ENCODE measurements at places on chromosomes 16 and 17.

- no peak for DNase-seq
These were observed 685 bp upstream of the PSMD3 start for GRCh38 chr17:39979893-39980350.

GRCh38 chr17:76640550-76641380 is 2.8 kb downstream of the ST6GALNAC1 start:
- DNase-seq, result no peak

DNA sequence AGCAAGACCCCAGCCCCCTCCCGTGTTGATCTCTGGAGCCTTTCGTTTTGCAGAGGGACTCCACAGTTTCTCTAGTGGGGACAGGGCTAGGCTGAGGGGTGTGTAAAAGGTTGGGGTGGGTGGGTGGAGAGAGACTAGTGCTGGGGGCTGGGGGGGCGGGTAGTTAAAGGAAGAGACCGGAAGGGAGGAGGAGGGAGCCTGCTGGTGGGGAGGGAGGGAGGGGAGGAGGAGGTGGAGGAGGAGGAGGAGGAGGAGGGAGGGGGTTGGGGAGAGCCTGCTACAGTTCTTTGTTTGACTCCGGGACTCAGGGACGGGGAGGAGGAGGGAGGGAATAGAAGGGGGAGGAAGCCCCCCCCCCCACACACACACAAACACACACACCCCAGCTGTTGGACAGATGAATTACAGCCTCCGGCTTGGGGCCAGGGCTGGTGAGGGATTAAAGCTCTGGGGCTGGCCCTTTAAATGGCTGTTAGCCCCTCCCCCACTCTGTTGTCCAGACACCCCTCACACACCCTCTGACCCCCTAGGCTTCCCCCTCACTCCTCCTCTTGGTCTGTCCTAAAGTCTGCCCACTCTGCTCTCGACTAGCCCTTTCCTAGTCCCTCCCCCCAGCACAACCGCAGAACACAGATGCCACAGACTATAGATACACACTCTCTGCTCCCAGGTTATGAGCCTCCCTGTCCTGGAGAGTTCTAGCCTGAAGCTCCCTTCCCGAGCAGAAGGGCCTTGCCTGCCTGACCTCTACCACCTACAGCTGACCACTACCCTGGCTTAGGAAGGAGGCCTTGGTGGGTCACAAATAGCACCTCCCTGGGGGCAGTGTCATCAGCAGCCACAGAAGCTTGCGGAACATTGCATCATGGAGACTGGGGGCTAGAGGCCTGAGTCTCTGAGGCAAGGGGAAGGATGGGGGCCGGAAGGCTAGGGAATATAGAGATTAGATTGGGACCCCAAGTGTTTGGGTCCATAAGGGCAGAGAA is 4.4 kb downstream of the KDM6B start:
- no peak for DNase-seq

- DNase-seq, result peak; percentile 76
These were observed 98.9 kb downstream of the AATF start for GRCh38 chr17:37047631-37048104.

- DNase-seq, result peak; percentile 57
These were observed at the start of gene ZG16B for GRCh38 chr16:2829501-2830354. Gene ZG16B (plus strand): TSS chr16:2830303. CDS start chr16:2830442, 139 bp downstream.

- DNase-seq, result no peak
These were observed 54.7 kb upstream of the CDH11 start for GRCh38 chr16:65176603-65177002.

GRCh38 chr16:5215901-5216300 is 118.3 kb upstream of the EEF2KMT start:
- DNase-seq, result no peak

DNA sequence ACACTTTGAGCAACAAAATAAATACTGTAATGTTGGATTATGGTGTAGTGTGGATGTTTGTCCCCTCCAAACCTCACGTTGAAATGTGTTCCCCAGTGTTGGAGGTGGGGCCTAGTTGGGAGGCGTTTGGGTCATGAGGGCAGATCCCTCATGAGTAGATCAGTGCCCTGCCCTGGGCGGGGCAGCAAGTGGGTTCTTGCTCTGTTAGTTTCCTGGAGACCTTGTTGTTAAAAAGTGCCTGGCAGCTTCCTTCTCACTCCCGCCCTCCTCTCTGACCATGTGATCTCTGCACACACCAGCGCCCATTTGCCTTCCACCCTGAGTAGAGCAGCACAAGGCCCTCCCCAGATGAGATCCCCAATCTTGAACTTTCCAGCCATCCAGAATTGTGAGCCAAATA is 67.7 kb downstream of the MPRIP start:
- DNase-seq, result no peak

GRCh38 chr17:261635-262034 is 80.2 kb upstream of the DOC2B start:
- DNase-seq, result no peak

GRCh38 chr16:3058139-3059030 is 7.1 kb upstream of the IL32 start:
- DNase-seq, result peak; percentile 73

DNA sequence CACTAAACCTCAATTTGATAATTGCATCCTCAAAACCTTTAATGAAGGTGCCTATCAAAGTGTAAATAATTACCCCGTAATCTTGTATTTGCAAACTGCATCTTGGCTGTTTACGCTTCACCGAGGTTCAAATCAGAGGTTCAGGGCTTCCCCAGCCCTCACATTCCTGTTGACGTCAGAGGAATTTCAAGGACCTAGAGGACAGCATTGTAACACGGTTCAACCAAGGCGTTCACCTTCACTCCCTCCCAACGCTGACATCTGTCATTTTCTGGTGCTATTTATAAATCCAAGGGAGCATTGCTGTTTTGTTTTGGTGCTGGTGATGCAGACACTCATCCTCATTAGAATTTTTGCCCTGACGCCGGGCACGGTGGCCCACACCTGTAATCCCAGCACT is 691.6 kb upstream of the RBFOX1 start:
- DNase-seq, result no peak

DNA sequence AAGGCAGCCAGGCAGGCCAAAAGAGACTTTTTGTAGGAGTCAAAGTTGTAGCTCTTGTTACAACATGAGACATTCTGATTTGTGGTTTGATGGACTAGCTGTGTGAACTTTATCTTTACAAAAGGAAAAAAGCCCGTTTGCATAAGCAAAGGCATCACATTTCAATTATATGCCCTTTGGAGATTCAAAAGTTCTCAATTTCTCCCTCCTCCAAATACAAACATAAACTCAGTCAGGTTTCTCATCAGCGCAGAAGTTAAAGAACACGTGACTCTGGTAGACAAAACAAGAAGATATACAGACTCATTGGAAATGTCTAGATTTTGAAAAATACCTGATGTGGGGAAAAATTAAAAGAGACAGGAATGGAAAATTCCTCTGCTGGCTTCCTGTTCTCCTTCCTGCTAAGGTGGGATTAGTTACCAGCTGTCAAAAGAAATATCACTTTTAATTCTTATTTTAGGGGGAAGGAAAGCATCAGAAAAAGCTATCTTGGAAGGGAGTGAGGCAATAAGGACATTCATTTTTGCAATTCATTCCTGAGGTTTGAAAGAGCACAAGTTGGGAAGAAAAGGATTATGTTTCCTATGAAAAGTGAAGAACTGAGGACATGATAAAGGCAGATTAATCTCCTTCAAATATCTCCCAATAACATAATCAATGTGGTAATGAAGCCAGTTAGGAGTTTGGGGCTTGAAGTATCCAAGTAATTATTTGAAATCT is 4.6 kb upstream of the KCNJ16 start:
- DNase-seq, result no peak

GRCh38 chr17:74647871-74648672 is 24.5 kb upstream of the CD300E start:
- DNase-seq, result no peak

- no peak for DNase-seq
These were observed 20.7 kb downstream of the CD7 start for GRCh38 chr17:82296511-82297279.

GRCh38 chr16:85438981-85439685 is 174.0 kb upstream of the GSE1 start:
- no peak for DNase-seq

- no peak for DNase-seq
These were observed 14.3 kb upstream of the NAGLU start for GRCh38 chr17:42521666-42522262.

DNA sequence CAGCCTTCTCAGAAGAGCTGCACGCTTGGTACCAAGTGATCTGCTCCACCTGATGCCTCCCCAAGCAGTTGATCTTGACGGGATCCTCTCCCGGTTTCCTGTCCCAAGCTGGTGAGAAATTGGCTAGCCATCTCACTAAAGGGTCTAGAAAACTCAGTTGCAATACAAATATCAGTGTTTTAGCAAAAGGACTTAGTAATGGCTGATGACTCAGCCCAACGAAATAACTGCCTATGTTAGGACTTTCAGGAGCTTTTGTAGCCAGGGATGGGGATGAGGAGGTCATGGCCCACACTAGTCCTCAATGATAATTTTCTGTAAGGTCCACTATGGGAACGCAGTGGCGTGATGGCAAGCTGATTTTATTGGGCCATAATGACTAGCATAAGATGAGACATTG is 23.3 kb upstream of the ENGASE start:
- DNase-seq, result no peak

DNA sequence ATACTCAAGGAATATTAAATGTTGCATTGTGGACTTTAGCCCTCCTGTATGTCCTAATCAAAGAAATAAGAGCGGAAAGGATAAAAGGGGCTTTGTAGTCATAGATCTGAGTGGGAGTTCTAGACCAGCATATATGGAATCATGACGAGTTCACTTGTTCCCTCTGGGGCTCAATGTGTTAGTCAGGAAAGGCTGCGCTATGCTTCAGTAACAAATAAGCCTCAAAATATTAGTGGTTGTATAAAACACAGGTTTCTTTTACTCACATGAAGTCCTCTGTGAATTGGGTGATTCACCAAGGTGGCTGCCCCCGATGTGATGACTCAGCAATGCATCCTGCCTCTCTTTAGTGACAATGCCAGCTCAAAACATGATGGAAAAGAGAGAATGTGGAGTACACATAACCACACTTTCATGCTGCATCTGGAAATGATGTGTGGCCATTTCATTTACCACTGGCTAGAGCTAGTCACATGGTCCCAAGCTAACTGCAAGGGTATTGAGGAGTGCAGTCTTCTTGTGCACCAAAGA is 63.3 kb upstream of the IRX5 start:
- no peak for DNase-seq

DNA sequence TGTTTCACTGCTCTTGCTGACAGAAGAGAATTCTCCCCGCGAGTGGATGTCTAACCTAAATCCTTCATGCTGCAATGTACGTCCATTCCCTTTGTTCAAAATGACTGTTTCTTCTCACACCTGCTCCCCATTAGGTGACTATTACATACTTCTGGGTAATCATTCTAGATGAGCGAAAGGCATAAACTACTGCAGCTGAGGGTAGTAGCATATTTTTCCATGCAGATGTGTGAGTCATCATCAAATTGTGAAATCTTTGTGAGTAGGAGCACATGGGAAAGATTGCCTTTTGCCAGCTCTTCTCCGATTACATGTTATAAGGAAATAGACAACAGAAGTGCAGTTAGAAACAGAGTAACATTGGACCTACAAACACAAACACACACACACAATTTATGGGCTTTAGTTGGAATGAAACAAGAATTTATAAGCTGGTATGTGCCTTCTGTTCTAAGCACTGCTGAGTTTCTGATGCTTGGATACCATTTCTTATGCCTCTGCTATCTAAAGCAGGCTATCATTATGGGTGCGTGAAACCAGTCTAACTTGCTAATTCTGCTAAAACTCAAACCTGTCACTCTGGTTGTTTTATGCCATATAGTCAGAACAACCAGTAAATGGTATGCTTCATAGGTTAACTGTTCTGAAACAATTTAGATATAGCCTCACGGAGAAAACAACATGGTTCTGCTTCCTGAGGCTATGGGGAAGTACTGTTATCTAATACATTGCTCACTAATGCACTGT is 346.9 kb upstream of the PSMD7 start:
- no peak for DNase-seq

DNA sequence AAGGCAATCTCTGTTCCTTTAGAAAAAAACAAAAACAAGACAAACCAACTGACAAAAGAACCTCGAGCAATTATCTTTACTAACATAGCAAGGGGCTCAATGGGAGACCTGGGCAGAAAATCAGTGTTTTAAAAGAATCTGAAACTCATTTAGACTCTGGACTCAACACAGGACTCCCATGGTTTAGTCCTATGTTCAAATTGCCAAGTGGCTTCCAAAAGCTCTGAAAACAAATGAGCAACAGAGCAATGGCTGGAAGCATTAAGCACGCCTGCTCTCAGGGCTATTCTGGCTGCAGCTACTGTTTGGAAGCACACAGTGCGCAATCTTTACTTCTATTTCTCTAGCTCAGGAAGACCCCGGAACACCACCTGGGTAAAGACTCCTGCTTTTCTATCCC is 162.0 kb downstream of the AATF start:
- DNase-seq, result no peak

GRCh38 chr16:20925751-20926150 is 25.2 kb downstream of the LYRM1 start:
- no peak for DNase-seq

- no peak for DNase-seq
These were observed 40.8 kb downstream of the MRTFB start for GRCh38 chr16:14111713-14112538.

DNA sequence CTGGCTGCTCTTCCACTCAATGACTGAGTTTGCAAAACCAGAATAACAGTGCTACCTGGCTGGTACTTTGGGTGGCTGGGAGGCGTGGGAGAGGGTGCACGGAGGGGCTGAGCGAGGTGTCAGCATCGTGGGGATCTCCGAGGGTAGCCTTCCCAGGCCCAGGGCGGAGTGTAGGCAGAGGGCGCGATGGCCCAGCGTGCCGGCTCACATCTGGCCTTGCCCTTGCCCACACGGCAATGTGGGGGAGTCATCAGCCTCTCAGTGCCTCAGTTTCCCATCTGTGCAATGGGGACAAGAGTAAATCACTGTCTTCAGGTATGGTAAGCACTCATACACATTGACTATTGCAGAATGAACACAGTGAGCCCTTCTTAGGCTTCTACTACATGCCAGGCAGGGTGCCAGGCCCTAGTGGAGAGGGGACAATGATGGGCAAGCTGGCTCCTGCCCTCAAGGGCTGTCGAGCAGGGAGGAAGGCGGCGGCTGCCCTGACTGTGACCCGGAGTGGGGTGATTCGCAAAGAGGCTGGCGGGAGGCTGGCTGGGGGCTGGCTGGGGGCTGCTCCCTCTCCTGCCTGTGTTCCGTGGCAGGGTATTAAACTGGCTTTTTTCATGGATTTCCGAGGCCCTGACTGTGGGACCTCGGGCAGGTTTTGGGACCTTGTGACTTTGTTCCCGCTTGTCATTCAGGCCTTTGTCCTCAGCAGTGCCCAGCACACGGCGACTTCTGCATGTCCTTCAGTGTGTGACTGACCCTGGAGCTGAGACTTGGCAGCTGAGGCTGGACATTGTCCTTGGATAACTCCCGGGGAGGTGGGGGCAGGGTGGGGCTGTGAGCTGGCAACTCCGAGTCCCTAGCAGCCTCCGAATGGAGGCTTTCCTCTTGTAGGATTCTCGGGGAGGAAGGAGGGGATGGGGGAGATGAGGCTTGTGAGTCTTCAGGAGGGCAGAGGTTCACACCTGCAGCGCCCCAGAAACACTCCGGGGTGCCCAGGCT is 243.1 kb downstream of the SEC14L1 start:
- no peak for DNase-seq

- no peak for DNase-seq
These were observed 25.5 kb downstream of the SERPINF1 start for GRCh38 chr17:1787301-1787902.

GRCh38 chr17:43952351-43952723 is 1.4 kb downstream of the PYY start:
- no peak for DNase-seq

- no peak for DNase-seq
These were observed 94.9 kb upstream of the MED13 start for GRCh38 chr17:62159994-62160393.

All from GM10248 (cell line).